Keratinocyte (primary cell): ENCODE measurements at places on chromosomes 4 and X. TPM values are rescaled to one million over a fixed set of nuclear protein-coding genes. Genes with fewer than 3 reads are reported as not detected.

The HSD17B13 gene
- polyA plus RNA-seq = not detected in 3 replicates

DNA sequence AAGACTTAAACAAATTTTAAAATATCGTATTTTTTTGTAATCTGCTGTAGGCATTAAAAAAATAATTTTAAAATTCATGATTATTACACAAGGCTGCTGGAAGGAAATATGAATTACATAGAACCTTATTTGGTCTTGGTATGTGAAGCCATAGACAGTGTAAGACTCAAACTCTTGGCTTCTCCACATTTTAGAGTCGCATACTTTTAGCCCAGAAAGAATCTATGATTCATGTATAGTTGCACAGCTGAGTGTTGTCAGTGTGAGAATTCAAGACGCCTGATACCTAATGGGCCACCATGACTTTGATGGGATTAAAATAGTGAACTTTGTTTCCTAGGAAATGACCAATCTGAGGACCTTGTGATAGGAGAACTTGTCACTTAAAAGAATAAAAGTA, 1.4 kb downstream of the INTU start:
- DNase-seq = no peak

- no peak for DNase-seq
Observed at GRCh38 chr4:70746179-70746839, 24.5 kb downstream of the RUFY3 start.

DNA sequence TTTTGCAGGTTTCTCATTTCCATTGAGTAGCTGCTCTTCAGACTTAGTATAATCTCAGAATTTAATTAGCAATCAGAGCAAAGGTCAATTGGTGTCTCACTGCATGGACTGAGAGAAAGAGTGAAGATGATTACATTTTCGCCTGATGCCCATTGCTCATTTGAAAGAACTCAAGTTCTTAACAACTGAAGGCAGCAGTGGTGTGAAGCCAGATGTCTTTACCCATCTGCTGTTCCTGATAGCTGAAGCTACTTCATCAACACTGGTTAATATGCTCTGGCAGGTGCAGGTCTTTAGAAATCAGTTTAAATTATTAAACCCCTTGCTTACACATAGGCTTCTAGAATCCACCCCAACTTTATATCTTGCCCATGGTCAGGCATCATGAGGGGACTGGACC, 64.5 kb upstream of the FRAS1 start:
- DNase-seq = no peak
